Naive thymus-derived CD8-positive, alpha-beta T cell (primary cell): ENCODE measurements at places on chromosomes 11 and 22. TPM values are rescaled to one million over a fixed set of nuclear protein-coding genes. Genes with fewer than 3 reads are reported as not detected.

The CHRM1 gene
- not detected for total RNA-seq

DNA sequence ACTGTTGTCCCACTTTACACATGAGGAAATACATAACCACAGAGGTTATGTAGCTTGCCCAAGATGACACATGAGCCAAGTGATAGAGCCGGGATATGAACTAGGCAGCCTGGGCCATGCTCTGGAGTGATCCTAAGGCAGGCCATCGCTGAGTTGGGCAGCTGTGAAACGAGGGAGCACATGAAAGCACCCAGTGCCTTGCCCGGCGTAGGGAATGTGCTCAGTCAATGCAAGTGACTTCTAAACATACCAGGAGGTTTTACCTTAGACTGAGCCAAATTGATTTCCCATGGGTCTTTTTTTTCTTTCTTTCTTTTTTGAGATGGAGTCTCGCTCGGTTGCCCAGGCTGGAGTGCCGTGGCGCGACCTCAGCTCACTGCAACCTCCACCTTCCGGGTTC is 10.5 kb downstream of the GRIK4 start:
- H3K4me1 ChIP-seq = no peaks in the 10 kb centered on the region
- DNase-seq = no peak
- no peak overlapping the region for H3K4me3 ChIP-seq
- H3K36me3 ChIP-seq = no peaks in the 10 kb centered on the region

GRCh38 chr11:71151561-71151960 is 100.8 kb downstream of the SHANK2 start:
- no peak overlapping the region for H3K27ac ChIP-seq
- peaks cover 56% of the 10 kb centered on the region for H3K27me3 ChIP-seq
- no peaks in the 10 kb centered on the region for H3K36me3 ChIP-seq
- peaks cover 9% of the 10 kb centered on the region for H3K4me1 ChIP-seq

DNA sequence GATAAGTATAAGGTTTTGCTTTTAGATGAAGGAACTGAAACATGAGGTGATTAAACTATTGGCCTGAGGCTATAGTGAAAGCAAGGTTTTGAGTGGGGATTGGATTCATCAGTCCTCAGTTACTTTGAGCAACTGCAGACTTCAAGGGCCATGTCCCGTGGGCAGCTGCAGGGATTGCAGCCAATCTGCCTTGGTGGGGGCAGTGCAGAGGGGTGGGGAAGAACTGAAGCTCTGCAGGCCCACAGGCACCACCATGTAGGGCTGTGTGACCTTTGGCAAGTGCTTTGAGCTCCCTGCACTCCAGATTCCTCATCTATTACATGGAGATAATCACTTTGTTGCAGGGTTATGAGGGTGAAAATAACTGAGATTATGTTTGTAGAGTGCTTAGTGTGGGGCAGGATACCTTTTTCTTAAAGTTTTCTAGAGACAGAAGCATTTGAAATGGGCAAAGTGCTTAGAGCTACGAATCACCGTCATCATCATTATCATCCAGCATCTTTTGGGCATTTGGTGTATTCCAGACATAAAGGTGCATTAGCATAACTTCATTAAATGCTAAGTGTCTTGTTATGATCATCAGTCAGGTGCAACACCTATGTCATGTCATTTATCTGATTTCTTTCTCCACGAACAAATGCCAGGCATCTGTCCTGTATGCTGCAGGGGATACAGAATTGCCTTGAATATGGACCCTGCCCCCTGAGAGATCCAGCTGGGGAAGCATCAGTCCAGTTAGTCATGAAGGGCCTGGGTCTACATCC is 72.1 kb upstream of the TENM4 start:
- H3K27me3 ChIP-seq = peaks cover 6% of the 10 kb centered on the region
- H3K27ac ChIP-seq = no peak overlapping the region
- H3K36me3 ChIP-seq = no peaks in the 10 kb centered on the region
- H3K4me1 ChIP-seq = no peaks in the 10 kb centered on the region
- DNase-seq = no peak
- H3K4me3 ChIP-seq = no peak overlapping the region

The PRAME gene
- total RNA-seq = not detected

- no peak overlapping the region for H3K4me3 ChIP-seq
- DNase-seq = no peak
- peaks cover 4% of the 10 kb centered on the region for H3K27me3 ChIP-seq
- H3K36me3 ChIP-seq = no peaks in the 10 kb centered on the region
Measured at GRCh38 chr11:122517403-122518379, 137.8 kb upstream of the UBASH3B start.

DNA sequence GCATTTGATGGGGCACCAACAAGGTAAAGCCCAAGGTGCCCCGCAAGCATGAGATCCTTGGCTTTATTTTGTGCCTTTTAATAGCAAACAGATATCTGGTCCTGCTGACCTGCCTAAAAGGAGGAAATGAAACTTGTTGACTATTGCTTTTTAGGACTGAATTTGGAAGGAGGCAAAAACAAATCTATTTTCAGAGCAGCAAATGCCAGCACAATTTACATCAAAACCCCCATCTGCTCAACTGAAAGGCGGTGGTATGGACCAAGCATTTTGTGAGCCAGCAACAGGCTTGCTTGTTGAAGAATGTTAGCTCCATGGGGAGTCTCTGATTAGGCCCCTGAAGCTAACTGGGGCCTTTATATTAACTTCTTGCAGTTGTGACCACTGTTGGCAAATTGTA is 192.6 kb upstream of the E2F8 start:
- H3K4me3 ChIP-seq = no peak overlapping the region
- H3K27ac ChIP-seq = no peak overlapping the region

DNA sequence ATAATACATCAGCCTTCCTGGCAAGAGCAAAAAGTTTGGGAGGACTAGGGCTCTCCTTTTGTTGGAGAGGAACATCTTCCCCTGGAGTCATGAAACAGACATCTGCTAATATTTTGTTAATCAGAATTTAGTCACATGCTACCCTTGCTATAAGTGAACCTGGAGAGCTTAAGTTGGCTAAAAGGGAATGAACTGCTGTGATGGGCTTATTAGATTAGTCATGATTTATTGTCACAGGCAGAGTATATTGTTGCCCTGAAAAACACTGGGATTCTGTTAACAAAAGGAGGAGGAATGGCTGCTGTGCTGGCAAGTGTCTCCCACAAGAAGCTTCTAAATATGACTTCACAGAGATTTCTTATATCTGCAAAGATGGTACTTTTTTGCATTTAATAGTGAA is 16.0 kb downstream of the TCP11L1 start:
- no peak for DNase-seq
- no peak overlapping the region for H3K27ac ChIP-seq
- H3K27me3 ChIP-seq = no peaks in the 10 kb centered on the region
- no peaks in the 10 kb centered on the region for H3K36me3 ChIP-seq

- no peak overlapping the region for H3K27ac ChIP-seq
- H3K36me3 ChIP-seq = no peaks in the 10 kb centered on the region
- DNase-seq = no peak
Measured at GRCh38 chr11:133865466-133865865, 20.2 kb upstream of the SPATA19 start.

The MB gene
- total RNA-seq = not detected

The OR4C3 gene
- not detected for total RNA-seq

GRCh38 chr22:50505276-50505775 is 2.2 kb downstream of the LMF2 start:
- H3K4me3 ChIP-seq = no peak overlapping the region
- no peak overlapping the region for H3K27ac ChIP-seq
- H3K4me1 ChIP-seq = peaks cover 17% of the 10 kb centered on the region
- no peak for DNase-seq
- no peaks in the 10 kb centered on the region for H3K36me3 ChIP-seq

- no peaks in the 10 kb centered on the region for H3K4me1 ChIP-seq
- no peaks in the 10 kb centered on the region for H3K27me3 ChIP-seq
- no peaks in the 10 kb centered on the region for H3K36me3 ChIP-seq
- DNase-seq = no peak
- no peak overlapping the region for H3K27ac ChIP-seq
Measured at GRCh38 chr11:8311366-8311765, 47.7 kb upstream of the LMO1 start.

The JHY gene
- total RNA-seq = 6.7 TPM

- no peaks in the 10 kb centered on the region for H3K27me3 ChIP-seq
- no peaks in the 10 kb centered on the region for H3K36me3 ChIP-seq
- H3K4me3 ChIP-seq = no peak overlapping the region
- peak; percentile 94 for DNase-seq
Measured at GRCh38 chr11:613369-613968, 2.3 kb downstream of the IRF7 start.
